IPS-NIHi11 (cell line): ENCODE measurements at places on chromosomes 2 and 18.

DNA sequence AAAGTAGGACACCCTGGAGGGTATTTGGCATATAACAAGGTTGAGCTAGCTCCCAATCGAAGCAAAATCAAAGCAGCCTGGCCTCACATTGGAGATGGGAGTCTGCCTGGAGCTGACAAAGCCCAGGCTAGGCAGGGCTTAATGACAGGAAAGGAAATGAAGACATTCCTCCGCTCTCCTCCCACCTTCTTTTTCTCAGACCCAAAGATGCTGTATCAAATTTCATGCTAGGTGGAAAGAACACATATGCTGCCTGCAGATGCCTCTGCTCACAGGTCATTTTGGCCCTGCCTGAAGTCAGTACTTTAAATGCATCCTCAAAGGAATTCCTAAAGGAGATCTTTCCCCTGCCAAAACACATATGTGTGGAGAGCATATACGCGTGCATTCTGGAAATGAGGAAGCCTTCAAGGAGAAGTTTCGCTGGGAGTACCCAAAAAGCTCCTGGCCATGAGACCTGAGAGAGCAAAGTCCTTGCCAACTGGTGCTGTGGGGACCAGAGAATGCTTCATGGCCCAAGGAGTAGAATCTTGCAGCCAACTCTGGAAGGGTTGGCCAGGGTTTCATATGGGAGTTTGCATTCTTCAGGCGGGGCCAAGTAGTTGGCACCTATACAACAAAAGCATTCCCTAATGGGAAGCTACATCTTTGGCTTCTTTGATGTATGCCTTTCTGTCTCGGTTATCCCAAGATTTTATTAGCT is 88.0 kb downstream of the AQP4 start:
- peak; percentile 35 for DNase-seq

- DNase-seq, result no peak
Observed at GRCh38 chr2:46246790-46247189, 50.4 kb upstream of the EPAS1 start.

GRCh38 chr18:36811955-36812354 is 16.8 kb downstream of the TPGS2 start:
- no peak for DNase-seq

GRCh38 chr2:238134393-238134785 is 4.1 kb upstream of the KLHL30 start:
- no peak for DNase-seq

DNA sequence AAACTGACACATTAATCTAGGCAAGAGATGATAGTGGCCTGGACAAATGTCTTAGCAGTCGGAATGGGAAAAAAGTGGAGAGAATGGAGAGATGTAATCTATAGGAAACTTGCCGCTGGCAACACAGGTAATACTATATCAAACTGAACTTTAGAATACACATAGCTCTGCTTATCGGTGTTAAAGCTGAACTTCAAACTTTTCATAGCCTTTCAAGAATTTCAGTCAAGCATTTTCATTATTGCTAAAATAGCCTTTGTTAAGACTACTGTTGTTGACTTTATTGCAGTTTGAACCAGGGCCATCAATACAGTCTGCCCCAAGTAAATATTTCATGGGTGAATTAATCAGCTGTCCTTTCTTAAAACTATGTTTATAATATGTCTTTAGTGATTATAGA is 12.9 kb upstream of the CHST9 start:
- no peak for DNase-seq

GRCh38 chr2:52269696-52270485 is 1238.0 kb upstream of the NRXN1 start:
- DNase-seq, result no peak

GRCh38 chr18:8480506-8481328 is 128.5 kb upstream of the RAB12 start:
- peak; percentile 43 for DNase-seq

- no peak for DNase-seq
Observed at GRCh38 chr2:206983161-206983859, 44.0 kb downstream of the CPO start.

GRCh38 chr2:228048838-228049490 is 132.5 kb downstream of the SPHKAP start:
- DNase-seq, result peak; percentile 64

DNA sequence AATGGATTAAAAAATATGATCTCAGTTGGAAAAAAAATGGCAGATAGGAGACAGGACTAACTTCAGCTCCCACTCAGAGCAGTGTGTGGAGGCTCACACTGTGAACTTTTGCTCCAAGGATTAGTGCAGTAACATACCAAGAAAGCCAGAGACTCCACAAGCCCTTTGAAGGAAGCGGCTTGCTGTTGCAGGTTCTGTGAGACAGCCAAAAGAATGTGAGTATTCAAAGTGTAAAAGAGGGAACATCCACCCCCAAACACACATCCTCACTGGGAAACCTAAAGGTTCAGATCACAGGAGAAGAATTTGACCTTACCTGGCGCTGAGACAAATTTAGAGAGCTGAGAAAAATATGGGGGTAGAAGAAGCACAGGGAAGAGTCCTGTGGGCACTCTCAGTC is 77.5 kb downstream of the FAM171B start:
- no peak for DNase-seq

- DNase-seq, result no peak
Observed at GRCh38 chr2:33145459-33145858, 198.7 kb downstream of the LTBP1 start.

GRCh38 chr2:118065015-118065706 is 23.1 kb upstream of the INSIG2 start:
- no peak for DNase-seq

GRCh38 chr2:163734881-163735684 is 725 bp downstream of the FIGN start:
- peak; percentile 18 for DNase-seq

- DNase-seq, result no peak
Observed at GRCh38 chr2:136901732-136902131, 136.4 kb downstream of the THSD7B start.

DNA sequence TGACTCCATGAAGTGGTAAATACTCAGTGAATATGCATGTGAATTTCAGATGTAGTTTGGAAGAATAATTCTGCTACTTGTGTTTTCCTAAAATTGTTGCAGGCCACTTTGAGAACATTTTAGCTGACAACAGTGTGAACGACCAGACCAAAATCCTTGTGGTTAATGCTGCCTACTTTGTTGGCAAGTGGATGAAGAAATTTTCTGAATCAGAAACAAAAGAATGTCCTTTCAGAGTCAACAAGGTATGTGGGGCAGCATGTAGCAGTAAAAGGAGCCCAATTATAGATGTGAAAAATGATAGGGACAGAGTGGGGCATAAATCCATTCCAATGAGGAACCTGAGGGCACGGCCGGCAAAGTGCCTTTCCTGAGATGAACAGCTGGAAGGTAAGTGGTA is 16.1 kb downstream of the SERPINB5 start:
- DNase-seq, result no peak

GRCh38 chr2:6724605-6725140 is 141.0 kb downstream of the CMPK2 start:
- DNase-seq, result no peak

GRCh38 chr2:197183355-197183754 is 127.2 kb downstream of the ANKRD44 start:
- no peak for DNase-seq

- DNase-seq, result no peak
Observed at GRCh38 chr2:187991389-187991788, 300.3 kb upstream of the GULP1 start.

- DNase-seq, result no peak
Observed at GRCh38 chr2:118055512-118056164, 32.6 kb upstream of the INSIG2 start.

DNA sequence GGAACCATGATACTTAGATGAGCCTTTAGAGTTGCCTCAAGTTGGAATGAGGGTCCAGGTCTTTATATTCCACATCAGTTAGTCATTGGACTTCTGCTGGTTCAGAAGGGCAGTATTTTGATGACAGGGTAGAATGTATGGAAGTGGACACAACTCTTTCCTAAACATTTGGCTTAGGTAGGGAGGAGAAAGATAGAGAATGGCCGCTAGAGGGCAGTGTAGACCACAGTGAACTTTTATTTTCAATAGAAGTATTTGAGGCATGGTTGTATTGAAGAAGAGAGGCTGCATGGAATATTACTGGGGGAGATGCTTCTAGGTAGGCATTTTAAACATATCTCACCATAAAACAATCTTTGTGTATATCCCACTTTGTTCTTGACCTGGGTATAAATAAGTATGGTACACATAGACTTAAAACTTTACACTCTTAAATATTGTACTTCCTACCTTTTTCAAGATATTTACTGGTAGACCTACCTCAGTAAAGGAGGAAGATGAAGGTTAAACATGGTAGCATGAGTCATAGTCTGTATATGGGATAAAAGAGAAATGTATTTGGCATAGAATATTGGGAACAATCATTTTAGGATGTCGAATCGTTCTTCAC is 497.6 kb upstream of the FAM98A start:
- DNase-seq, result peak; percentile 55

DNA sequence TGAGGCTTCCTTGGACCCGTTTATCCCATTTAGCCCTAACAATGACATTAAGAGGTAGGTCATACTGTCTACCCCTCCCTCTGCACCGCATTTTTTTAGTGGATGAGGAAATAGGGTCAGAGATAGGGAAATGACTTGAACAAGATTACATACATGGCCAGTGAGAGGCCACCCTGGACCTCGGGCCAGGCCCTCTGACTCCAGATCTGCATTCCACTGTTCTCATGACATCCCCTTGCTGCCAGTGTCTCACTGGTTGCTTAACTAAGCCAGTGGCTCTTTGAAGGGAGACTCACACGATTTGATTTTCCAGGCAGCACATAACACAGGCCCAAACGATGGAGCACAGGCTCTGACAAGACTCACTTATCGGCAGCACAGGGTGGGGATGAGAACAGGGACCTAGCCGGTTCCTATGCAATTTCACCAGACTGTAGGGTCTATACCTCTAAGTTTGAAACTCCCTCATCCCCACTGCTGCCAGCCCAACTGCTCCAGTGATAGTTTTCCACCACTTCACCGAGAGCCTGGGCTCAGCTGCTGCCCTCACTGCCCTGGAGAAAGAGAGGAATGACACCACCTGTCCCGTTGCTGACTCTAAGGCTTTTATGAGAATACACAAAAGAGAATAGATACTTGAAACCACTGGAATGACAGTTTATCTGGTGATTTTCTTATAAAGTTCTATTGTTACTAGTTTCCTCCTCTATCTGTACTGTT is 82.5 kb downstream of the TMEM247 start:
- DNase-seq, result no peak

GRCh38 chr2:11617984-11618707 is 51.8 kb downstream of the NTSR2 start:
- DNase-seq, result no peak

DNA sequence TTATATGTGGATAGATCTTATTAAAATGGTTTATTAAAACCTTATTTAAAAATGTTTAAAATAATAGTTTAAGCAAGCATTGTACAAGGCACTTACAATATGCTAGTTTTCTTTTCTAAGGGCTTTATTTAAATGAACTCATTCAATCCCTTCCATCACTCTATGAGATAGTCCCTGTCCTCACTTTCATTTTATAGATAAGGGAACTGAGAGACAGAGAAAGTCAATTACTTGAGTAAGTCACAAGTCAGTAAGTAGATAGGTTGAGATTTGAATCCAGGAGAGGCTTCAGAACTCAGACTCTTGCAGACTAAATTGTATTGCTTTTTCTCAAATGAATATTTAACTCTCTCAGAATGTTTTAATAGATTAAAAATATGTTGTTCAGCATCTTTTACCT is 95.2 kb downstream of the KLHL14 start:
- DNase-seq, result no peak
